KG1 (cell line): ENCODE measurements at places on chromosomes 12 and 14.

- DNase-seq, result peak; percentile 35
Observed at GRCh38 chr12:74537126-74537706, 419 bp upstream of the ATXN7L3B start.

DNA sequence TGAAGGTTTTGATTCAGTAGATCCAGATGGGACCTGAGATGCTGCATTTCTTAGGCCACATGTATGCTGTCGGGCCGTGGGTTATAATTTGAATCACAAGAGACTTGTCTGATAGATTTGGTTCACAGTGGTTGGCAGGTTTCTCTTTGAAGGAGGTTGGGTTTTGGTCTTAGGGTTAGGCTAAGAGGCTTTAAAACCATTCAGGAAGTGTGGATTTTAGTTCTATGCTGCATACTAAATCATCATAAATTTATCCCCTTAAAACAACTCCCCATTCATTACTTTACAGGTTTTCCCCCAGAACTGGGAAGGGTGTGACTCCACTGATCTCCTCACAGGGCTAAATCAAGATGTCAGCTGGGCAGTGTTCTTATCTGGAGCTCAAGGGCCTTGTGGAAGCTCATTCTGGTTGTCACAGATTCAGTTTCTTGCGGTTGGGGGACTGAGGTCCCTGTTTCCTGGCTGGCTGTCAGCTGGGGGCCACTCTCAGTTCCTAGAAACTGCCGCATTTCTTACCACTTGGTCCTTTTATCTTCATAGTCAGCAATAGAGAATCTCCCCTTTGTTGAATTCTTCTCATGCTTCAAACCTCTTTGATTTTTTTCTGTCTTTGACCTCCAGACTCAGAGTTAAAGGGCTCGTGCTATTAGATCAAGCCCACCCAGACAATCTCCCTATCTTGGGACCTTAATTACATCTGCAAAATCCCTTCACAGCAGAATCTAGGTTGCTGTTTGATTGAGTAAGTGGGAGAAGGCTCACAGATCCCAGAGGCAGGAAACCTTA is 20.6 kb upstream of the PCNX1 start:
- peak; percentile 90 for DNase-seq

DNA sequence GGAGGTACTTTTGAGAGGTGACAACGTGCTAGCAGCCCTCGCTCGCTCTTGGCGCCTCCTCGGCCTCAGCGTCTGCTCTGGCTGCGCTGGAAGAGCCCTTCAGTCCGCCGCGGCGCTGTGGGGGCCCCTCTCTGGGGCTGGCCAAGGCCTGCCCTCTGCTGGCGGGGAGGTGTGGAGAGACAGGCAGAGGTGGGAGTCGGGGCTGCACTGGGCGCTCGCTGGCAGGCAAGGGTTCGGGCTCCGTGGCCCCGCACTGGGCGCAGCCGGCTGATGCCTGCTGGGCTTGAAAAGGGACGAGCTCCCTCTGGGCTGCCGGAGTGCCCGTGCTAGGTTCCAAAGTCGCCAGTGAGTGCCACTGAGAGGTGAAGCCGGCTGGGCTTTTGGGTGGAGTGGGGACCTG is 580.0 kb downstream of the DIO2 start:
- DNase-seq, result no peak

GRCh38 chr12:27018037-27018436 is 3.9 kb upstream of the TM7SF3 start:
- no peak for DNase-seq

- no peak for DNase-seq
Observed at GRCh38 chr12:24231298-24231697, 281.8 kb upstream of the SOX5 start.

- peak; percentile 12 for DNase-seq
Observed at GRCh38 chr12:52213564-52214420, 19.3 kb upstream of the KRT7 start.

DNA sequence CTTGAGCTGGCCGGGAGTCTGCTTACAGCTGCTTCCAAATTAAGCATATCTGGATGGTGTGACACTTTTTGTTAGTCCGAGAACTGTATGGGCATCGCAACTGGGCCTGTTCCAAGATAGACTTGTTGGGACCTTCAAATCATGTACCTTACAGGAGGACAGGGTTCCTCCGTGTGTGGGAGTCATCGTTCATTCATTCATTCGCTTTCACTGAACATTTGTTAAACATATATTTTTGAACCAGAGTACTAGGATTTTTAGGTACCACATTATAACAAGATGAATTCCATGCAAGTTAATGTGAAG is 387 bp upstream of the IPO8 start:
- DNase-seq, result no peak

DNA sequence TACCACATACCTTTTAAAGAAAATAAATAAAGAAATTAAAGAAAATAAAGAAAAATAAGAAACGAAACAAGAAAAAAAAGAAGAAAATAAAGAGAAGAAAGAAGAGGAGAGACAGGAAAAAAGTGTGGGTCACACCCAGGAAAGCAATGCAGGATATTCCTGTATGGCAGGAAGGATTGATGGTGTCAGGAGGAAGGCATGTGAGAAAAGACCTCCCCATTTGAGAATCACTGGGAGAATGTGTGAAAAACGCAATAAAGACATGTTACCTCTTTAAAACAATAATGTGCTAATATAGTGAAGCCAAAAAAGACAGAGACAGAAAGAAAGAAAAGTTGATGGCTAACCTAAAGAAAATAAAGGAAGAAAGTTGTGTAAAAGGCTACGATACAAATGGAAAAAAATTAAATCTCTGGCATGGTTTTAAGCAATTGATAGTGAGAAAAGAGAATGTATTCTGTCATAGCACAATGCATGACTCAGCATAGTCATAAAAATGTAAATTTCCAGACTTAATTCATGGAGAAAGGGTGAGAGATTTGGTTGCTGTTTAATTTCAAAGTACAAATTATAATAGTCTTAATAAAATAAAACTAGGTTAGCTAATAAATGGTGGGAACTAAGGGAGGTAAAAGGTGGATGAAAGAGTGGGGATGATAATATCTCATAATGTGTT is 24.3 kb upstream of the FOXG1 start:
- DNase-seq, result no peak

GRCh38 chr12:53320352-53321195 is 836 bp downstream of the AAAS start:
- DNase-seq, result no peak

GRCh38 chr14:103065861-103066260 is 8.5 kb upstream of the CDC42BPB start:
- DNase-seq, result no peak

DNA sequence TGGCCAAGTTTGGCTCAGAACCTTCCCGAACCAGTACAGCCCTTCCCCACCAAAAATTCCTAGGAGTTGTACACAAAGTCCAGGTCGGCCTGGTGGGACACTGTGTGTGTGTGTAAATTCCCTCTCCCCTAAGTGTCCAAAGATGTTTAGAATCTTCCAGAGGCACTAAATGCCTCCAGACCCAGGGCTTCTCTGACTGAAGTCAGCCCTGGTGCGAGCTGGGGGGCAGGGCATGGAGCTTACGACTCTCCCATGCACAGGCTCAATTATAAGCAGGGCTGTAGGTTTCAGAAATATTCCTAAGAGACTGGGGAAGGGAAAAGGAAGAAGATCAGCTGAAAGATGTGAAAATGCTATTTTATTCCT is 106.9 kb upstream of the ATF7IP start:
- no peak for DNase-seq

DNA sequence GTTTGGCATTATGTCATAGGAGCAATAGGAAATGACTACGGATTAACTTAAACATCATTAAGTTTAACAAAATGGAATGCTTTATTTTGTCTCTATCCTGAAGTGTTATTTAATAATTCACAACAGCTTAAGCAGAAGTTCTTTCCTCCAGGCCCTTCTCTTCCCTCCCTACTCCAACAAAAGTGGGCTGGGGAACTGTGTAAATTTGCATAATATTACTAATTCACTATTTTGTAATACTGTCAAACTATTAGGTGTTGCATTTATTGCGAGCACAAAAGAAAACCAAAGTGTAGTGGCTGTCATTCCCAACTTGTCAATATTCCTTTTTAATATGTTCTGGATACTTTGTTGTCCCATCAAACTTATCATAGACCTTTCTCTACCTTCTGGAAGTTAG is 69.8 kb downstream of the ATG14 start:
- DNase-seq, result no peak

DNA sequence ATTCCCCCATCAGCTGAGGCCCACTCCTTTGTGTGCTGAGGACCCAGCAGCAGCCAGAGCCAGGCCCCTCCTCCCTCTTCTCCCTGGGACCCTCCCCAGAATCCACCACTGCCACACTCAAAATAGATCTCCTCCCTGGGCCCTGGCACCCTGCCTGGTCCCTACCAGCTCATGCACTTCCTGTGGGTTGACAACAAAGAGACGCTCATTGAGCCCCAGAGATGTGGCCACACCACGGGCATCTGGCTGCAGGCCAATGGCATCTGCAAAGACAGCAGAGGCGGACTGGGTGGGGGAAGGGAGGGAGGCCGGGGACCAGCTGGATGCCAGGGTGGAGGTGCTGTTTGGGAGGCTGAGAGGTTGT is 16.0 kb upstream of the ENDOU start:
- peak; percentile 60 for DNase-seq

- DNase-seq, result no peak
Observed at GRCh38 chr14:22928237-22929103, 706 bp downstream of the PRMT5 start.

DNA sequence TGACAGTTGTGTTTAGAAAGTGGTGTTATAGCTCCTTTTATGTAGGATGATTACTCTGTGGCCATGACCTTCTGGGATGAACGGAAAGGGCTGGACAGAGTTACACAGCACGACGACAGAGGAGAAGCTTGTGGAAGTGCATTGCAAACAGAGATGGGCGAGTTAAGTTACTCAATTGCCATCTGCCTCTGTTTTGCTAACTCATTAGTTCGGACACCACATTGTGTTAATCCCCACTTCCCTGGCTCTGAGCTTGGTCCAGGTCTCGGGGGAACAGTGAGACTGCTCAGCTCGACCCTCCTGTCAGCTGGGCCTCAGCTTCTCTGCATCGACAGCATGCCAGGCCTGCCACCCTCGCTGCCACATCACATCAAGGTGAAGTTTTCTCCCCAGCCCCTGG is 408.0 kb downstream of the ZFP36L1 start:
- no peak for DNase-seq

GRCh38 chr12:64265839-64266238 is 43.7 kb upstream of the KICS2 start:
- no peak for DNase-seq

- DNase-seq, result no peak
Observed at GRCh38 chr12:91643763-91644162, 461.1 kb upstream of the DCN start.

DNA sequence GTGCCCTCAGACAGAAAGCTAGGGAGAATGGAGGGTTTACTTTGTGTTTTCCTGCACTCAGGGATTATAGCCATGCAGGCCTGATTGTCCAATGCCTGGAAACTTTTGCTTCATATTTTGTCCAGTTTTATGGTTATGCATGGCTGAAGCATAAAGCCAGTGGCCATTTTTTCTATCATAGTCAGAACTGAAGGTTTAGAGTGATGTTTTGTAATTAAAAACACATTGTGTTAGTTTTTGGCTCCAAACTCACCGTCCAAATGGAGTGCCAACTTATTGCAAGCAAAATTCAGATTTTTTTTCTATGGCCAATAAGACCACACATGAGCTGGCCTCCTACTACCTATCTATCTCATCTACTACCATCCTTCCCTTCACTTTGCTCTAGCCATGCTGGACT is 40.2 kb upstream of the ATP2B1 start:
- DNase-seq, result no peak

- no peak for DNase-seq
Observed at GRCh38 chr12:104935886-104936285, 22.2 kb downstream of the SLC41A2 start.

DNA sequence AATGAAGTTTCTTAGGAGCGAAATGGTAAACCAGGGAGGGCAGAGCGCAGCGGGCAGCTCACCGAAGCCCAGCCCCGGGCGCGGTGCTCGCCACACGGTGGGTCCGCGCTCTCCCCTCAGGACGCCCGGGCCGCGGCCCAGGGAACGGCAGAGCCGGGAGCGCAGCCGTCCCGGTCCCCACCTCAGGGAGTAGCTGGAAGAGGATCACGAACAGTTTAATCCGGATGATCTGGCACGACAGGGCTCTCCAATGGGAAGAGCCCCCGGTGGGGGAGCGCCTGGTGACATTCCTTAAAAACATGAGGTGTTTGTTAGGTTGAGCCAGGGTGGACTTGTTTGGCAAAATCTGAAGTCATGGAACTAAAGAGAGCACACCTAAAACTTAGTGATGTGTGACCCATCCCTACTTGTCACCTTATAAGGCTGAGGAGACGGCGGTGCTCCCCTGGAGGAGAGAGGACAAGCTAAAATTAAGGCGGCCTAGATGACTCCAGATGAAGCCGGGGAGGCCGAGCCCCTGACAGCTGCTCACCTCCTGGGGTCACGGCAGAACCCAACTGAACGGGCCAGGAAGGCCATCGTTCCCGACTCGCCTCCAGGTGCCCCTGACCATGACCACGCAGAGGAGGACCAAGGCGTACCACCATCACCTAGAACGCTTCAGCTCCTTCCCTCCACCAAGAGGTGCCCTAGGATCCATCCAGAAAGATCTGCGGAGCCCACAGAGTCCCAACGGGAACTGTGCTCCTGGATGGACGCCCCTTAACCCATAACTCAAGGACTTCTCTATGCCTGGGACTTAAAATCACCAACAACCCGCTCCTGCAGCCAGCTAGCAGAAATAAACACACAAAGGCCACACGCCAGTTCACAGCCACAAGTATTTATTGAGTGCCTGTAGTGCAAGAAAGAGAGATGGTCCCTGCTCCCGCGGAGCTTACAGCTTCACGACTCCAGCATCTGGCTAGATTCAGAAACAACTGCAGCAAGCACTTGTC is 866 bp upstream of the PITPNM2 start:
- DNase-seq, result no peak

DNA sequence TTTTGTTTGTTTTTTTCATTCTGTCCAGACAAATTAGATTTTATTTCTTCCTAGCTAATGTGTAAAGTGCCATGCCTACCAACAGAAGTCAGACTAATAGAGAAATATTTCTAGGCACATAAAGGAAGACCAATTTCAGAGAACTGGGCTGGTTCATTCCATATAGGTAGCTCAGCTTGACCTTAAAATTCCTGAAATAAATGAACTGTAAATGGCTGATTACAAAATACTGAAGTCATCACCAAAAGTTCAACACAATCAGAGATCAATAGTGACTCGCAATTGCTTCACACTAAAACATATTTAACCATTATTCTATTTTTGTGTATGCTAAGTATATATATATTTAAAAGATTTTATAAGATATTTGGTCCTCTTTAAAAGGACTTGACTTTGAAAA is 34.2 kb downstream of the PTPRB start:
- DNase-seq, result no peak

GRCh38 chr14:55129086-55129427 is at the start of gene LGALS3:
Gene LGALS3 (plus strand): TSS chr14:55129252. CDS start chr14:55137374, 8,122 bp downstream.
- DNase-seq, result no peak

- no peak for DNase-seq
Observed at GRCh38 chr12:51198568-51199365, 19.1 kb downstream of the POU6F1 start.

- DNase-seq, result no peak
Observed at GRCh38 chr12:124650912-124651311, 83.5 kb upstream of the NCOR2 start.

- DNase-seq, result no peak
Observed at GRCh38 chr12:18868717-18869116, 130.8 kb downstream of the CAPZA3 start.

- no peak for DNase-seq
Observed at GRCh38 chr12:47886510-47887240, 18.1 kb downstream of the VDR start.
